ENCODE measurements at places on chromosomes 7 and 10.

DNA sequence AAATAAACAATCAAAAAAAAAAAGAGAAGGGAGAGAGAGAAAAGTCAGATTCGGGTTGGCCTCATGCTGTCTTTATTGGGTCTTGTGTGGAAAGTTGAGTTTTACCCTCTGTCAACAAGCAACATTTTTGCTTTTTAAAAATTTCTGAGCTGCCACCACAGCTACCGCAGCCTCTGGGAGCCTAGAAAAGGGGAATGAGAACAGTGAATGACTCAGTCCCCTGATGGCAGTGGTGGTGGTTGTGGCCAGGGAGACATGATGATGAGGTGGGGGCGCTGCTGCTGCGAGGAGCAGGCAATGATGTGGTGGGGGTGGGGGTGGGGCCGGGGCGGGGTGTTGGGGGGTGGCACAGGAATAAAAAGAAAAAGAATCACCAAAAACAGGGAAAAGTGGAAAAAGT lies 20.0 kb upstream of the CREB3L2 start:
- no peaks in the 10 kb centered on the region for H3K27me3 ChIP-seq
- H3K4me1 ChIP-seq, result no peaks in the 10 kb centered on the region

DNA sequence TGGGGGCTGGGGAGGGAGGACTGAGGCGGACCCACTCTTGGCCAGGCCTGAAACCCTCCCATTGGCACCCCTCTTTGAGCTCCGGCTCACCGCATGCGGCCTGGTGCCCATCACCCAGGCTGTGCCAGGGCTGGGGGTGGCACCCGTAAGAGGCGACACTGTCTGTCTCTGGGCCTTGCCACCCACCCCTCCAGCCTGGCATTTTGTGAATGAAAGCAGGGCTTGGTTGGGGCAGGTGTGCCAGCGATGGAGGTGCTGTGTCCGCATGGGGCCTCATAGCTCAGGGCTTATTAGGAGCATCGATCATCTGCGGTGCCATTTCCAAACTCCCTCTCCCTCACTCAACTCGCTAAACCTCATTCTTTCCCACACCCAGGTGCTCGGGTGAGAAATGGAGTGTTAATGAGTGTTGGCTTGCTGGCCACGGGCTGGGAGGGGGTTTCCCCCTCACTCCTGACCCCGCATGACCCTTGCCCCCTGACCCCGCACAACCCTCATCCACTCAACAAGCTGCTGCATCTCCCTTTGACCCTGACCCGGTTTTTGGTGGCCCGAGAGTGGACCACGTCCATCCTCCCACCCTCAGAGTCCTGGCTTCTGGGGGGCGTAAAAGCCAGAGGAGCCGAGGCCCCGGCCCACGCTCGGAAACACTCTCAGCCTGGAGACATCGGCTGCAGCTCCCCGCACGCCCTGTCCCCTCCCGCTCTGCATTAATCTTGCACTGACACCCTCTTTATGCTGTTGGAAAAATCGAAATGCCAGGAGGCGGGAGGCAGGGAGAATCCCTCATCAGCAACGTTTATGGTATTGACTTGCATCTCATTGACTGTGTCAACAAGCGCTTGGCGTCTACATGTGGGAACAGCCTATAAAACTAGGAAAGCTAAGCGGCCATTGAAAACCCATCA lies 161.2 kb downstream of the DNAJB6 start:
- no peak overlapping the region for H3K27ac ChIP-seq
- peaks cover 29% of the 10 kb centered on the region for H3K4me1 ChIP-seq
- no peaks in the 10 kb centered on the region for H3K36me3 ChIP-seq
- no peak overlapping the region for H3K4me3 ChIP-seq
- DNase-seq, result no peak
- no peaks in the 10 kb centered on the region for H3K27me3 ChIP-seq

DNA sequence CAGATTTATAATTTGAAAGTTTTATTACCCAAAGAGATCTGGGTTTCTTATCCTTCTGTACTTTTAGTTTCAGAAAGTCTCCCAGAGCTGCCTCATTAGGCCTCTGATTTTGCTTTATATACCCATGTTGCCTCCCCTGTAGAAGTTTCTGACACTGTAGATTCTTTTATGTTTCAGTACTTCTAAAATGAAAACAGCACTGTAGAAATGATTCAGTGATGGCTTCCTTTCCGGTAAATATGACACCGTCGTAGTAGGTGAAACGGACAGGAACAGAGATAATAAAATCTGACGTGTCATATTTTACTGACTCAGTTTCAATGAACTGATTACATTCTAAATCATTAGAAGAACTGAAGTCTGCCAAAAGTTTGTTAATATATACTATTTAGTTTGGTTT lies 272.7 kb downstream of the TWIST1 start:
- H3K27me3 ChIP-seq, result no peaks in the 10 kb centered on the region
- H3K27ac ChIP-seq, result no peak overlapping the region
- H3K4me1 ChIP-seq, result no peaks in the 10 kb centered on the region
- H3K4me3 ChIP-seq, result no peak overlapping the region
- H3K36me3 ChIP-seq, result no peaks in the 10 kb centered on the region
- no peak for DNase-seq

- no peak for DNase-seq
- H3K4me1 ChIP-seq, result no peaks in the 10 kb centered on the region
- no peaks in the 10 kb centered on the region for H3K27me3 ChIP-seq
- H3K4me3 ChIP-seq, result no peak overlapping the region
- no peak overlapping the region for H3K27ac ChIP-seq
Measured at GRCh38 chr7:23955600-23956149, 245.7 kb downstream of the STK31 start.

DNA sequence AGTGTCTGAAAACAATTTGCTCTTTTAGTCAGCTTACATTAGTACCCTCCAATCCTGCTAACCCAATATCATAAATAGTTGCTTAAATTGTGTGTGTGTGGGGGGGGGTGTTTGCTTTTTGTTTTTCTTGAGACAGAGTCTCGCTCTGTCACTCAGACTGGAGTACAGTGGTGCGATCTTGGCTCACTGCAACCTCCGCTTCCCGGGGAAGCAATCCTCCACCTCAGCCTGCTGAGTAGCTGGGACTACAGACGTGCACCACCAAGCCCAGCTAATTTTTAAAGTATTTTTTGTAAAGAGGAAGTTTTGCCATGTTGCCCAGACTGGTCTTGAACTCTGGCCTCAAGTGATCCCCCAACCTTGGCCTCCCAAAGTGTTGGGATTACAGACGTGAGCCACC lies 73.5 kb upstream of the PDLIM1 start:
- no peak overlapping the region for H3K27ac ChIP-seq
- no peaks in the 10 kb centered on the region for H3K4me1 ChIP-seq
- no peaks in the 10 kb centered on the region for H3K27me3 ChIP-seq
- DNase-seq, result no peak
